ENCODE measurements at places on chromosomes 11 and 22.

DNA sequence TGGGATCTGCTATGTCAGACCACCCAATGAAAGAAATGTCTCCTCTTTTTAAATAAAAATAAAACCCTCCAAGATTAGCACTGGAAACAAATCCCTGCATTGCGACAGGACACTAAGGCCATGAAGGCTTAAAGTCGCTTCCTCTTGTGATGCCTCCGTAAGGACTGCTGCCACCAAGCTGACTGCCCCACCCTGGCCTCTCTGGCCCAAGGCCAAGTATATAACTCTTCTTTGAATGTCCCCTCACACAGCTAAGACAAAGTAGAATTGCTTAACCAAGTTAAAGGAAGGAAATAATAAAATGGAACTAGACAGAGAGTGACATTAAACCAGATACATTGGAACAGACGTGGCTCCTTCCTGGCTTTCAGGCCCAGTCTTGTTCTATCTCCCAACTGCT lies 7.5 kb upstream of the NRGN start:
- ATAC-seq, result no peak

- ATAC-seq, result peak; percentile 20
Measured at GRCh38 chr11:6771926-6772893, at the start of gene OR2AG2. Gene OR2AG2 (minus strand): TSS chr11:6771976. CDS start chr11:6768957, 3,019 bp downstream.

- ATAC-seq, result peak; percentile 97
Measured at GRCh38 chr11:2778630-2779498, 79.1 kb upstream of the KCNQ1OT1 start.

GRCh38 chr11:62340269-62340901 lies 3.1 kb downstream of the ASRGL1 start:
- ATAC-seq, result peak; percentile 66

DNA sequence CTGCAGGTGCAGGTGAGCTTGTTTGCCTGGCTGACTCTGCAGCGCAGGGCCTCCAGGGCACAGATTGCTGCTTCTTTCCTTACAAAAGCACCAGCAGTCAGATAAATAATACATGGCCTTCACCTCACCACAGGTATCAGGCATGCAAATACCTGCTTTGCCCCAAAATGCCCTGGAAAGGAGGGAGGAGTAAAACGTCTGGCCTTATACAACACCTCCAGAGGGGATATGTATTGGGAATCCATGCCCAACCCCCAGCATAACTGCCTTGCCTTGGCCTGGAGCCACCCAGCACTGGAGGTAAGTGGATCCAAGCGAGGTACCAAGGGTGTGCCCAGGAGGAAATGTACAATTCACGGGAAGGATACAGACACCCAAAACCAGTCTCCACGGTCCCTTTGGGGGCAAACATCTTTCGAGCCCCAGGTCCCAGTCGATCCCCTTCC lies 860 bp downstream of the TMEM184B start:
- peak; percentile 13 for ATAC-seq

GRCh38 chr11:68424981-68425865 lies 35.3 kb upstream of the PPP6R3 start:
- ATAC-seq, result no peak

DNA sequence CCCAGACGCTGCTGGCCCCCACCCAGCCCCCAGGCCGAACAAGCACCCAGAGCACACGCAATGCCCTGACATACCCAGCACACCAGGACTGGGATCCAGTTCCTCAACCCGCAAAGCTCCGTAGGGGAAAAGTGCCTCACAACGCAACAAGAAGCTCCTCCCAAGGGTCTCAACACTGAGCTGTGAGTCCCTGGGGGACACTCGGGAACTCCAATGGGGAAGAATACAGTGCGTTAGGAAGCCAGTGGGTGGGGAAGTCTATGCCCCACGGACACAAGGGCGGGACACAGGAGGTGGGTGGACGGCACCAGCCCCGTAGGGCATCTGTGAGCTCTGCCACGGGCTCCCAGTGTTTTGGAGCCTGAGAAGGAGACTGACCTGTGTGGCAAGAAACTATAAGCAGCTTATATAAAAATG lies 1.6 kb downstream of the DEAF1 start:
- ATAC-seq, result no peak

DNA sequence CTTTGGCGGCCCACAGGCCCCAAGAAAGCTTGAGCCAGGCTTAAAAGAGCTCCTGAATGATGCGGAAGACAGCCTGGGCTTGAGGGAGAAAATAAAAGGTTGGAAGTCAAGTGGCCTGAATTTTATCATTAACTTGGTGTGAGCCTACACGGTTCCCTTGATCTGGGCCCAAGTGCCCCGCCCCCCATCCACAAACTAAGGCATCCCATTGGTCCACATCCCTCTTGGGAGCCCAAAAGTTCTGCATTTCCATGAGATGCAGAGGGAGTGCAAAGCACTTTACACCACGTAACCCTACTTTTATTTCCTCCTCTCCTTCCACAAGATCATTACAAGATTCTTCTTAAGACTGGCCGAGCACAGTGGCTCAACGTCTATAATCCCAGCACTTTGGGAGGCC lies 22.2 kb downstream of the LARGE1 start:
- ATAC-seq, result no peak

- ATAC-seq, result no peak
Measured at GRCh38 chr11:46216019-46216764, 61.3 kb upstream of the CREB3L1 start.

DNA sequence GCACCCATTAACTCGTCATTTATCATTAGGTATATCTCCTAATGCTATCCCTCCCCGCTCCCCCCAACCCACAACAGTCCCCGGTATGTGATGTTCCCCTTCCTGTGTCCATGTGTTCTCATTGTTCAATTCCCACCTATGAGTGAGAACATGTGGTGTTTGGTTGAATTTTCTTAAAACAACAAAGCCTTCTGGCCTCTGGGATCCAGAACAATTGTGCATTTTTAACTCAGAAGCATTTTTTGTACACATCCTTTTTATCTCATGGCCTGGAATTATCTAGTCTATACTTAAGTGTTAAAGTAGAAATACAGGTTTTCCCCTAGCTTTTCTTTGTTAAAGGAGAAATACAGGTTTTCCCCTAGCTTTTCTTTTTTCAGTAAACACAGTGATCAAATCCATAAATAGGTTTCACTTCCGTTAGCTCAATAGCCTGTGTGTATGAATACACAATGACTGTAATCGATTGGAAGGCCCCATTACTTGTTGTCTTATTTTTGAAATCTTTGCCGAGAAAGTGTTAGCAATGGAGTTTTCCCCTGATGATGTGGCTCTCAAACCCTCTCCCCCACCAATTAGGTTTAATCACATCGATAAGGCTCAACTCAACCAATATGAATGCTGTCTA lies 125.6 kb upstream of the PITPNB start:
- no peak for ATAC-seq

DNA sequence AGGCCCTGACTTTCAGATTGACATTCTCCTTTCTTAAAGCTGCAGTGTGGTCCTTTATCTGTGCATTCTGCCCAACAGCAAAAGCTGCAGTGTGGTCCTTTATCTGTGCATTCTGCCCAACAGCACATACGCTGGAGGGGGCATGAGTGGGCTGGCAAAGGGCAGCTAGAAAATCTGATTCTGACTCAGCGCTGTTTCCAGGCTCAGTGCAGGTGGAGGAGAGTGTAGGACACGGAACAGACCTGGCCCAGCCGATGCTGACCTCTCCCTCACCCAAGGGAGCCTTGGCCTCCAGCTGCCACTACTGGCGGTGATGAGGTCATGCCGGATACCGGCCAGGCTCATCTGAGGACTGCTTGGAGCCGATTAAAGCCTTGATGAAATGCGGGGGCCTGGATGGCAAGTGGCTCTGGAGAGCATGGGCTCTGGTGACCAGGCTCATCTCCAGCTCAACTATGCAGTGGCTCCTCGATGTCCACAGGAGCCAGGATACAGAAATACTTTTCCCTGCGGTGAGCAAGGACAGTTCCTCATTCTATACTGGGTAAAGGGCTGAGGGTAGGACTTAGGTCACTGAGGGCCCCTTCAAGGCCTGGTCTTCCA lies 84.6 kb downstream of the CLPB start:
- ATAC-seq, result peak; percentile 94

GRCh38 chr22:28141614-28142013 lies 222.6 kb upstream of the PITPNB start:
- no peak for ATAC-seq

DNA sequence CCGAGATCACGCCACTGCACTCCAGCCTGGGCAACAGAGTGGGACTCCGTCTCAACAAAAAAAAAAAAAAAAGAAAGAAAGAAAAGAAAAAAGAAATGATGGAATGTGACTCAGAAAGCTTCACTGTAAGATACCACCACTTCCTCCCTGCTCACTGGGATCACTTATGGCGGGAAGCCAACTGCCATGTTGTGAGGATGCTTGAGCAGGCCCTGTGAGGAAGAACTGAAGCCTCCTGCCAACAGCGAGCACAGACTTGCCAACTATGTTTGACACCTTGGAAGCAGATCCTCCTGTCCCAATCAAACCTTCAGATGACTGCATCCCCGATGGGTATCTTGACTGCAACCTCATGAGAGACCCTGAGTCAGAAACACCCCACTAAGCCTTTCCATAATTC lies 8.3 kb downstream of the SEC14L6 start:
- peak; percentile 5 for ATAC-seq

GRCh38 chr11:68803766-68804165 lies 38.0 kb downstream of the CPT1A start:
- ATAC-seq, result no peak

DNA sequence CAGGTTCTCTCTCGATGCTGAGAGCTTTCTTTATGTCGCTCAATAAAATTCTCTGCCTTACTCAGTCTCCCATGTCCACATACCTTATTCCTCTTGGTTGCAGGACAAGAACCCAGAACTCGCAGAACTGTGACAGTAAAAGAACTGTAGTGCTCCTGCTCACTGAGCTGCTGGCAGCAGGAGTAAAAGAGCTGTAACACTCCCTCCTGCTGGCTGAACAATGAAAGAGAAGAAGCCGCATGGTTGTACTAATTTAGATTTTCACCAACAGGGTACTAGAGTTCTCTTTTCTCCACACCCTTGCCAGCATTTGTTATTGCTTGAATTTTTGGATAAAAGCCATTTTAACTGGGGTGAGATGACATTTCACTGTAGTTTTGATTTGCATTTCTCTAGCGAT lies 433.2 kb downstream of the GUCY1A2 start:
- no peak for ATAC-seq

- peak; percentile 34 for ATAC-seq
Measured at GRCh38 chr22:38835888-38836301, 7.9 kb downstream of the NPTXR start.

GRCh38 chr11:118048472-118049370 lies 28.2 kb upstream of the TMPRSS4 start:
- no peak for ATAC-seq
